GM23338 (cell line): ENCODE measurements at places on chromosomes 16 and 17. TPM values are rescaled to one million over a fixed set of nuclear protein-coding genes. Genes with fewer than 3 reads are reported as not detected.

DNA sequence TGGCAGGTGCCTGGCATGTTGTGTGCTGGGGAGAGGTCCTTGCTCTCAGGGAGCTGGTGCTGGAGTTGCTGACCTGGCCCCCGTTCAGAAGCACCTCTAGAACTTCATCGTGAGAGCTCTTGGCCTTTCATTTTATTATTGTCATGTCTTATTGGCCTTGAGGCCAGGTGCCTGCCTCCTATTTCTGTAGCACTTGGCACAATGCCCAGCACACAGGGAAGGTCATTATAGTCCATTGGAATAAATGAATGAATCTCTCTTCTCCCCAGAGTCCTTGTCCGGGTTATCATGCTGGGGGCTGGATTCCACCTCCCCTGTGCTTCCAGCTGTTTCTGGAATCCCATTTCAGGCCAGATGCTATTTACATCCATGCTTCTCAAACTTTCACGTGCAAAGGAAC is 169.2 kb downstream of the HAPSTR1 start:
- DNase-seq = no peak

DNA sequence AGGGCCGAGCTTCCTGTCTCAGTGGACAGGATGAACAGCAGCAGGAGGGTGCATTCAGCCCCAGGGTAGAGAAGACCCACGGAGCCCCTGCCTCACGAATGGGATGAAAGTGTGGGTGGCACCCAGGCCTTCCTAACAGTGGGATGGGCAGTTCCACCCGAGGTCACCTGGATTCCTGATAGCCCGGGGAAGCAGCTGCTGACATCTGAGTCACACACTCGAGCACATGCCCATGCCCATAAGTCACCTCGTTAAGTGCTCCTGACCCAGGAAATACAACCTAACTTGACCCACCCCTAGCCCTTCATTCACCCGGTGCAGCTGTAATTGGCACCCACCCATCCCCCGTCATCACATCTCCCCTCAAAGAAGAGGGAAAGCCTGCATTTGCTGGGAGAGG is 85.3 kb upstream of the FOXF1 start:
- DNase-seq = no peak

DNA sequence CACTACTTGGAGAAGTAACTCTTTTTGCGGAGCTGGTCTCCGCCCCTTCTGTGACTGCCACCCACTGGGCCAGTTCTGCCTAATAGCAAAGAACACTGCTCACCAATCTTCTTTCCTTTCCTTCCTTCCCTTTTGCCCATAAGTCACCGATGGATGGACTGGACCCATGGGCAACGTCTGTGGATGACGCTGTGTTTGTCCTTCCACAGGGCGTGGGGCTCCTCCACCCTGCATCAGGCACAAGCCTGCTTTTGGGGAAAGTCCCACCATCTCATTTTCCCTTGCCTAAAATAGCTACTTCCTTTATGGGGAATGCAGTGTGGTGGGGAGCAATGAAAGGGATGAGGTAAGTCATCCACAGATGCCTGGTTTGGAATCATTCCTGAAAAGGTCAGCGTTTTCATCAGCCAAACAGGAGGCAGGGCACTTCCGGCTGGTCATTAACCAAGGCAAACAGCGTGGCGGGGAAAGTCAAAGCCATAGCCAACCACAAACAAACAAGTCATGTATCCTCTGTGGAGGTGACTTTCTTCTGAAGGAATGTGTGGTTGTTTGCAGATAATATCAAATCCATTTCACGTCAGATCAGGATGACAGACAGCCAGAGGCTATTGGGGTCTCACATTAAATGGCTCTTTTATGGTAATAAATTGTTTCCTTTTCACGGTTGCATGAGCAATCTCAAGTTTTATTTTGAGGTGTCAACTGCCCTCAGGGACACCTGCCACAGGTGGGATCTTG is 30.7 kb upstream of the MED9 start:
- DNase-seq = no peak

DNA sequence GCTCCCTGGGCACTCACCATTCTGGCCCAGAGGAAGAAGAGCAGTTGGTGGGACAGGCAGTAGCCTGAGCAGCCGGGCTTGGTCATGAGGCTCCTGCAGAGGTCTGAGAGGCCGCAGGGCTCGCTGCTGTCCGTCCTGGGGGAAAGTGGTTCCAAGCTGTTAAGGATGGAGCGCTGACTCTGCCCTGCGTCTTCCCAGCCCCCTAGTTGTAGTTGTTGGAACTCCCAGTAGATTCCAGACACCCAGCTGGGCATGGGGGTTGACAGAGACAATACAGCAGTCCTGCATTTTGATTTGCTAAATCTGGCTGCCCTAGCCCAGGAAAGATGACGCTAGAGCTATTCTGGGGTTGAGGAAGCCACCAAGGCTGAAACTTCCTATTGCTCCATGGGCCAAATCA is 7.3 kb downstream of the C16orf89 start:
- peak; percentile 96 for DNase-seq

GRCh38 chr17:9833922-9834321 is 8.2 kb downstream of the GLP2R start:
- no peak for DNase-seq

GRCh38 chr17:65527857-65528591 is 33.4 kb downstream of the AXIN2 start:
- DNase-seq = no peak

DNA sequence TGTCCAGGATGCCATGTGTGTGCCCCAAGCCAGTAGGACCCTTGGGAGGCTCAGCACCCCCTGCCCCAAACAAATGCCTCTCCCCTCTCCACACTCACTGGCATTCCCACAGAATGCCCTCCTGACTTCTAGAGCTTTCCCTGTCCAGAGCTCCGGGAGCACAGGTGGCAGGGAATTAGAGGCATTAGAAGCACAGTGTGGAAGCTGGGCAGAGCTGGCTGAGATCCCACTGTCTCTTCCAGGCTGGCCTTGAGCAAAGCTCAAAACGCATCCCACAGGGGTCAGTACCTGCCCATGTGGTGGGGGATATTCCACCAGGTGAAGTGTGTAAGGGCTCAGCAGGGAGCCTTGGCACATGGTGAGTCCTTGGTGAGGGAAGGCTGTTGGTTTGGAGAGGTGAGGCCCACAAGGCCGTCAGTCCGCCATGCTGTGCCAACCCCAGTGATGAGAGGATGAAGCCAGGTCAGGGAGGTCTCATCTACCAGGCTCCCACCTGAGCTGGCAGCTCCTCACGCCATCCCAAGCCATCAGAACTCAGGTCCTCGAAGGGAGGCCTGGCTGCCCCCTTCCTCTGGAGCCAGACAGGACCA is 18.1 kb downstream of the ENDOV start:
- DNase-seq = no peak

- DNase-seq = no peak
These were observed 68.3 kb downstream of the WIPI1 start for GRCh38 chr17:68389041-68389440.

- DNase-seq = no peak
These were observed 45.7 kb downstream of the PHKB start for GRCh38 chr16:47506800-47507199.

DNA sequence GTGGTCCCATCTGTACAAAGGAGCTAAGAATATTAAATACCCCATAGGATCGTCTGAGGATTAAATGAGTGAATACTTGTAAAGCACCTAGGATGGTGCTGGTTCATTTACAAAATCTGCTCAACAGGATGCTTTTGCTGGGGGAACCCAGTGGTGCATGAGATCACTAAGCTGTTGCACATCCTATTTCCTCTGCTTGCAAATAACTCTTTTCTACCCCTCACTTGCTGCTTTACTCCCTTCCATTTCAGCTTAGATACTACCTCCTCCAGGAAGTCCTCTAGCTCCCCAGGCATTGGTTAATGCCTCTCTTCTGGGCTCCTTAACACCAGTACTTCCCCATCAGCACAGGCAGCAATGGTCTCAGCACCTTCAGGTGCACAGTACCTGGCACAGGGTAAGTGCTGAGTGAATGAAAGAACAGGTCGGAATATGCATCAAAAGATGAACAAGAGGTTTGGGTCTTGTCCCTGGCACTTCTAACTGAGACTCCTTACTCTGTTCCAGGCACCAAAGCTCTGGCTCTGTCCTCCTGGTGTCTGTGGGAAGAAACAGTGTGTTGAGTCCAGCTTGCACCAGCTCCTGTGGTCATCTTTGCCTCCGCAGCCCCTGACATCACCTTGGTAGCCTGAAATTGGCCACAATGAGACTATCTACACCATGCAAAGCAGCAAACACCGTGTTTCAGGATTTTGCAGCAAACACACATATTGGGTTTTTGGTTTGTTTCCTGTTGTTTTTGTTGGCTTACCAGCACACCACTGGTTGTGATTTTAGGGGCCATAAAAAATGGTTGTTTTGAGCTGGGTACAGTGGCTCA is 24.1 kb upstream of the IL21R start:
- no peak for DNase-seq

GRCh38 chr17:37182786-37183465 is 192.9 kb upstream of the C17orf78 start:
- DNase-seq = no peak

CACNG4 gene
- total RNA-seq = 4.0 and 4.1 TPM in 2 replicates

RNU2-1 gene
- total RNA-seq = not detected in 2 replicates

SLC47A2 gene
- not detected in 2 replicates for total RNA-seq

KRTAP9-4 gene
- total RNA-seq = not detected in 2 replicates
